Esophagus squamous epithelium (tissue), 5 donors: ENCODE measurements at places on chromosomes 3 and 15. TPM values are rescaled to one million over a fixed set of nuclear protein-coding genes. Genes with fewer than 3 reads are reported as not detected.

GRCh38 chr15:33720952-33721351 lies 247.3 kb upstream of the CHRM5 start:
- no peak overlapping the region for H3K4me3 ChIP-seq
- no peak overlapping the region for H3K27ac ChIP-seq
- peaks cover 5% of the 10 kb centered on the region for H3K27me3 ChIP-seq
- no peaks in the 10 kb centered on the region for H3K4me1 ChIP-seq

The SENP7 gene
- 9.7 TPM for total RNA-seq

GRCh38 chr15:98321896-98322295 lies 326.4 kb upstream of the IGF1R start:
- DNase-seq = no peak
- no peaks in the 10 kb centered on the region for H3K4me1 ChIP-seq
- no peaks in the 10 kb centered on the region for H3K27me3 ChIP-seq
- no peak overlapping the region for H3K4me3 ChIP-seq

GRCh38 chr3:169305460-169305859 lies 358.1 kb downstream of the MECOM start:
- DNase-seq = no peak
- peak overlapping the region; percentile 53 for H3K27ac ChIP-seq
- no peaks in the 10 kb centered on the region for H3K4me1 ChIP-seq
- H3K36me3 ChIP-seq = no peaks in the 10 kb centered on the region

DNA sequence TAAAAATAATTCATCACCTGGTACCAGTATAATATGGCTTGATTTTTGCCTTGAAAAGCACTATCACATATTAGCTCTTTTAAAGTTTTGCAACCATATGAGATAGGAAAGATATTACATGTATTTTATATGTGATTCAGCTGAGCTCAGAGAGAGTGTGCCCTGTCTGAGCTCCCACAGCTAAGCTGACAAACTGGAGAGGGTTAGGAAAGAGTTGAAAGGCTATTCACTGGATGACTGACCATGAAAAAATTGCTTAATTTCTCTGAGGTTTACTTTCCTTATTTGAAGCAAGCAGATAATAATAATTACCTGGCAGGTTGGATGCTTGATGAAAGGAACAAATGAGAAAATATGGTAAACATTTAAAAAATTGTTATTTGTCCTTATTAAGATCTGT lies 97.4 kb upstream of the CCDC80 start:
- H3K27me3 ChIP-seq = no peaks in the 10 kb centered on the region
- H3K4me1 ChIP-seq = no peaks in the 10 kb centered on the region
- H3K36me3 ChIP-seq = no peaks in the 10 kb centered on the region
- DNase-seq = no peak
- H3K4me3 ChIP-seq = no peak overlapping the region

- peak overlapping the region; percentile 99 for H3K27ac ChIP-seq
- H3K36me3 ChIP-seq = no peaks in the 10 kb centered on the region
- DNase-seq = no peak
- peak overlapping the region; percentile 77 for H3K4me3 ChIP-seq
- peaks cover 17% of the 10 kb centered on the region for H3K4me1 ChIP-seq
Observed at GRCh38 chr15:45167631-45168205, 20.0 kb downstream of the SHF start.
